ENCODE measurements at places on chromosomes 16 and 17.

DNA sequence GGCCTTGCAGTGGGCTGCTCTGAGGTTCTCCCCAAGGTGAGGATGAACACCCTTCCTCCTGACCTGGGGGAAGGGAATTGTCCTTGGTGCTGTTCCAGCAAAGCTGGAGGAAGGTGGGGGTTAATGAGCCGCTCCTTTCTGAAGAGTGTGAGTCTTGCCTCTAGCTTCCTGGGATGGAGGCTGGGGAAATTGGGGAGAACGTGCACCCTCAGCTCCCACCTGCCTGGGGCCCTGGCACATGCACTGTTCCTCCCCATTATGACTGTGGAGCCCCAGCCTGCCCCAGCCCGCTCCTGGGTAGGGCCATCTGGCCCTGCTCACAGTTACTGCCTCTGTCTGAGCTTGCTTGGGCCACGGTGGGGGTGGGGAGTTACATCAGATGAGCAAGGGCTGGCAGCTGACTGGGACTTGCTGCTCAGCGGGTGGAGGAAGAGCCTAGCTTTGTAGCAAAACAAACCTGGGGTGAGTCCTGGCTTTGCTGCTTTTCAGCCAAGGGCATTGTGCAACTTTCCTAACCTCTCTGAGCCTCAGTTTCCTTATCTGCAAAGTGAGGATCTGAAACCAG, 11.1 kb downstream of the TNS4 start:
- no peak for DNase-seq

DNA sequence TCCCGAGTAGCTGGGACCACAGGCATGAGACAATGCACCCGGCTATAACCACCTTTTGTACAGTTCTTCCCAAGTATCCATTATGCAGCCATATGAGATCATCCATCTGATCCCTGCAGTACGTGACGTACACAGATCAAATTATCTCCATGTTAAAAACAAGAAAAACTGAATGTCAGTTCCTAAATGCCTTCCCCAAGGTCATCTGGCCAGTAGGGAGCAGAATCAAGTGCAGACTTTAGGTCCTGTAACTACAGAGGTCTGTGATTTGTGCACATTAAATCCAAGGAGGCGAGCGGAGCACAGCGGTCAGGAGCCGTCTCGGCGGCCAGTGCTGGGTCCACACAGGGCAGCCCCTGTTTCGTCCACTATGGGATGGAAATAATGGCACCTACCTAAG, 23.7 kb downstream of the ZCCHC14 start:
- DNase-seq: no peak

DNA sequence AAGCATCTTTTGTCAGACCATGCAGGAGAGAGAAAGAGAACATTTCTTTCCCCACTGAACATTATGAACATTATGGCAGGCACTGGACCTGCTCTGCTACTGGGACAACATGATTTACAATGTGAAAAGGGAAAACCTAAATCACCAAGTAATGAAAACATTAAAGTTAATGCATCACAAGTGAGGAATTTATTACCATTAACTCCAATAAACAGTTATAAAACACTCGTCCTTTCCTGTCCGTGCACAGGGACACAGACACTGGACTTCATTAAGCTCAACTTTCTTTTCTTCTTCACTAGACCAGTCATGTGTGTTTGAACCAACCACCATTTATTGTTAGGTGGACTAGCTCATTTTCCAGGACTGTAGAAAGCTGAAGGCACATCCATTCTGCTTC, 95.4 kb downstream of the SNX11 start:
- no peak for DNase-seq

DNA sequence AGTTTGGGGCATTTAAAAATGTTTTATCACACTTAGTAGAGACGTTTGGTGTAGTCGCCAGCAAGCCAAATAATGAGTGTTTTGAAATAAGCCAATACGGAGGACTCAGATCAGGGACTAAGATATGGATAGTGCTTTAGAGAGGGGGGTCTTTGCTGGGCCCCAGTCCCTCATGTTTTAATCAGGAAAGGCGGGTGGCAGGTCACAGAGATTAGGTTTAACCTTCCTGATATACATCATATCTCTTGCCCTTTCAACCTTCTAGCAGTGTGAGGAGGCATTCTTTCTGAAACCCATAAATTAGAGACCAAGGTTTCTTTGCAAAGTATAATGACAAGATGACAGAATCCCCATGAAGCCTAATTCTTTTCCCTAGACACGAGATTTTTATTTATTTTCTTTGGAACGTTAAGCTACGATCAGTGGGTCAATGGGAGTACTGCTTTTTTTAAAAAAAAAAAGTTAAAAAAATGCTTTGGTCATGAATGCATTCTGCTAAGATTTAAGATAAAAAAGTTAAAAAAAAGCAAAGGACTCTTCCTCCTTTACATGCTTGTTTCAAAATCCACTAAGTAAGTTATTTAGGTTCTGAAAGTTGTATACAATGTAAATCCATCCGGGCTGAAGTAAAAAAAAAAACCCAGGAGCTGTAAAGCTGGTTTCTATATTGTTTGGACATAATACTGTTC, 572.1 kb upstream of the SALL1 start:
- DNase-seq: no peak

DNA sequence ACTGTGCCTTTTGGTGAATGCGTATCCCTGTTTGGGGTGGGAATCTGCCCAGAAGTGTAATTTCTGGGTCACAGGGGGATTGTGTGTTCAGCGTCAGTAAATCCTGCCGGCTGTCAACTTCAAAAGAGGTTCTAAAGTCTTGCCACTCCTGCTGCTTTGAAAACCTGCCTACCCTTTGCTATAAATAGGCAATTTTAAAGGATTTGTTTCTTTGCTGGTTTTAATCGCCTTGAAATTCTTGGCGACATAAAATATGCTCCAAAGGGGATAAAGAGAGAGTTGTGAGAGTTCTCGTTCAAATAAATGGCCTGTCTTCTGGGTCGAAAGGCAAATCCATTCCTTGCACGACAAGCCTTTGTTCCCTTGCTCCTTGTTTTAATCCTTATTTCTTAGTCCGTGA, 143.4 kb downstream of the IRF8 start:
- DNase-seq: no peak

DNA sequence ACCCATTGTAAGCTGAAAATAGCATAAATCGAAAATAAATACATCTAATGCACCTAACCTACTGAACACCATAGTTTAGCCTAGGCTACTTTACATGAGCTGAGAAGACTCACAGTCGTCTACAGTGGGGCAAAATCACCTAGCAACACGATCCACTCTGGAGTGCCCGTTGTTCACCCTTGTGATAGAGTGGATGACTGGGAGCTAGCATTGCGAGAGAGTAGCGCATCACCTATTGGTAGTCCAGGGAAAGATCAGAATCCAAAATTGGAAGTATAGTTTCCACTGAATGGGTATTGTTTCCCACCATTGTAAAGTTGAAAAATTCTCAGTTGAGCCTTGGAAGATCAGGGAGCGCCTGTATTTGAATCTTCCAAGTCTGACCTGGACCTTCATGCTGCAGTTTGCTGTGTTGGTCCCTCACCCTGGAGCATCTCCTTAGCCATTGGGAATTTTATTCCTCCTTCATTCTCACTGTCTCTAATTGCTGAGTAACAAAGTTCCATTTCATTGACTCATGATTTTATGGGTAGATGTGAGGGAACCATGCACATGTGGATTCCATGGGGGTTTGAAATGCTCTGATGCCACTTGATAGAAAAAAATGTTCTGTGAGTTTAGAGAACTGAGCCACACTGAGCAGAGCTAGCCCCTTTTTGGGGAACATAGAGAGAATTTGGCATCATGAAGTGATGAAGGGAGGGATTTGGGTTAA, 19.6 kb downstream of the AKAP1 start:
- no peak for DNase-seq

- DNase-seq: no peak
These were observed 709 bp downstream of the STAT5A start for GRCh38 chr17:42288803-42289610.

GRCh38 chr17:80948976-80949450, 42.6 kb upstream of the CHMP6 start:
- no peak for DNase-seq

DNA sequence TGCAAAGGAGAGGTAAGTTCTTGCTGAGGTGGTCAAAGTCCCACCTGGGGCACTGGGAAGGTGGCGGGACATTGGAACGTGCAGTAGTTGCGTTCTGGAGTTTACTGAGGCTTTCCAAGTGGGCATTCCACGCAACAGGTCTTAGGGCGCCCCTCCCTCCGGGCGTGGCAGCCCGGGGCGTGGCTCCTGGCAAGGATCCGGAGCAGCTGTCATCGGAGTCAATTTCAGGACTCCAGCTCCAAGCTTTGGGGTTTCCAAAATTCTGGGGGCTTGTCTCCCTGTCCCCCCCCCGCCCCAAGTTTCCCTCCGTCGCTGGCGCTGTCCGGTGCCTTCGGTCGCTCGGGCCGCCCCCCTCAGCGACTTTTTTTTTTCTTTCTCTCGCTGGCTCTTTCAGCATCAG, 43.1 kb upstream of the AMZ2 start:
- DNase-seq: no peak

GRCh38 chr17:17959520-17960361, 12.5 kb downstream of the TOM1L2 start:
- no peak for DNase-seq

DNA sequence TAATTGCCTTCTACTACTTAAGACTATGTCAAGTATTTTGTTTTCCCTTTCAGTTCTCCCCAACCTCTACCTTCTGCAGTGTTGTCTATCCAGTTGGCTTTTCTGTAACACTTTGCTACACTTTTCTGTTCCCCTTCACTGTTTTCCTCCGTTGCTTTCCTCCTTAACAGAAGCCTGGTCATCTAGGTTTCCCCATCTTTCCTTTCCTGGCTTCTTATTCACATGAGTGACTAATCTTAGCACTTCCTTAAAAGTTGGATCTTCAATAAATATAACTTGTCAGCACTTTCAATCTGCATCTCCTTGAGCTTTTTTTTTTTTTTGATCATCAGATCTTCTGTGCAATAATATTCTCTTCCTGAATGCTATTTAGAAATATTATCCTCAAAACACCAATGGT, 2.8 kb upstream of the SLFN11 start:
- DNase-seq: no peak

GRCh38 chr17:41939693-41940090, 9.3 kb downstream of the ODAD4 start:
- DNase-seq: no peak

DNA sequence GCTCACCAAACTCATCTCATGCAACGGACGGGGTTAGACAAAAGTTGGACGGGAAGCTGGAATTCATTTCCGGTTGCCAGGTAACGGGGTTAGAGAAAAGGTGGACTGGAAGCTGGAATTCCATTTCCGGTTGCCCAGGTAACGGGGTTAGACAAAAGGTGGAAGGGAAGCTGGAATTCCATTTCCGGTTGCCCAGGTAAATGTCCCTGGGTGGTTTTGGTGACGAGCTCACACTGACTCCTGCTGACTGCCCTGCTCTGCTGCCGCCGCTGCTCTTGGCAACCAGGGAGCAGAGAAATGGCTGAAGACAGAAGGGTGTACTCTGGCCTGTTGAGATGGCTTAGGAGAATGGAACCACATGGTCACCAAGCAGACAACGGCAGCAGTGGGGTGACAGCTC, 170.3 kb upstream of the RPH3AL start:
- no peak for DNase-seq

DNA sequence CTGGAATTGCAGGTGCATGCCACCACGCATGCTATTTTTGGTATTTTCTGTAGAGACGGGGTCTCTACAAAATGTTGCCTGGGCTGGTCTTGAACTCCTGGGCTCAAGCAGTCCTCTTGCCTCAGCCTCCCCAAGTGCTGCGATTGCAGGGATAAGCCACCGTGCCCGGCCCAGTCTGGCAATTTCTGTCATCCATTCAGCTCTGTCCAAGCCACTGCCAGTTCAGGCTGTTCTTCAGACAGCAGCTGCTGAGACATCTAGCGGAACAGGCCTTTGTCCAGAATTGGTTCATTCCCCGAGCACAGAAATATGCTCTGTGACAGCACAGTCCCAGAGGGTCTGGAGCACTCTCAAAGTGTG, 5.4 kb downstream of the SLC47A1 start:
- no peak for DNase-seq

DNA sequence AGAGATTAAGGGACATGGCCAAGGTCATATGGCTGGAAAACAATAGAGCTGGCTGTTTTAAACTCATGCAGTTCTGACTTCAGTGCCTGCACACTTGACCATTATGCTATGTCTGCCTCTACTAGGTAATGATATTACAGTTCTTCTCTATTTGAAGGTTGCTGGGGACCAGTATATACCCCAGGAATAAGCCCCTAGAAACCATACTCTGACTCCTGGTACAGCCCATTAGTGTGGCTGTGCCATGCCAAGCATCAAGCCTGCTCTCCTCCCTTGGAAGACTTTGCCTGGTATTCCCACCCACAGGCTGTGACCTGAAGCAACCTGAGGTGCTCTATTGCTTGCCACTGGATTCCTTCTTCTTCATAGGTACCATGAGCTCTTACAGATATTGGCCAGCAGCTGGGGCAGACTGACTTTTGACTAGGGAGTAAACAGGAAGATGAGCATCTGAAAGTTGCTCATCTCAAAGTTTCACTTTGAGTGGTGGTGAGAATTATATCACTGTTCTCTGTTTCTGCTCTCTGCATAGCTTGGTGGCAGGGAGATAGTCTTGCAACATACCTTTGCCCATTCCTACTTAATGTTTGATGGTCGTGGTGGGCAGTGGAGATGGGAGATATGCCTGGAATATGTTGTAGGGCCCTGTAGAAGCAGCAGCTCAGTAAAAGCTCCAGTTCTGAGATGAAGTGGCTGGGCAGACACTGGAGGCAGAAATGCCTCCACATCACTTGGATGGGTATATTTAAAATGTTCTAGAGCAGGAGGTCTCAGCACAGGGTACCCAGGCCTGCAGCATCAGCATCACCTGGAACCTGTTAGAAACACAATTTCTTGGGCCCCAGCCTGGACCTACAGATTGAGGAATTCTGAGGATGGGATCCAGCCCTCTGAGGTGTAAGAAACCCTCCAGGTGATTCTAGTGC, 274.7 kb downstream of the HS3ST4 start:
- DNase-seq: no peak

- peak; percentile 34 for DNase-seq
These were observed 27.9 kb upstream of the C16orf95 start for GRCh38 chr16:87344931-87345631.

DNA sequence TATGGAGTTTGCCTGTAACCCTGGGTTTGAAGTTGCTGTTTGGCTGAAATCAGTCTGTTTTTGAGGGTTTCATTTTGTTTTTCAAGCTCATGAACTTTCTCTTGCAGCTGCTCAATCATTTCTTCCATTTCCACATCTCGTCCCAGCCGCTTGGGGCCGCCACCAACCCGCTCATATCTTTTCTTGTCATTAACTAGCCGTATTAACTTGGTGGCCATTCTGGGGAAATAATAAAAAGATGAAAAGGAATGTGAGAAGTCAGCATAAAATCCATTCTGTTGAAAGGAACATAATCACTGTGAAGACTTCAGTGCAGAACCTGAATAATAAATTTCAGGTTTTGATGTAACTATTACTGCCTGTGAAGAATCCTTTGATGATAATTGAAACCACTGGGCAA, 11.5 kb downstream of the RPGRIP1L start:
- no peak for DNase-seq

- DNase-seq: no peak
These were observed 25.9 kb downstream of the AP2B1 start for GRCh38 chr17:35612924-35613521.

GRCh38 chr17:39170109-39170508, 4.1 kb upstream of the ARL5C start:
- DNase-seq: no peak

Data from stimulated activated CD8-positive, alpha-beta memory T cell treated with anti-CD3 and anti-CD28 coated beads, Interleukin-2, amount 100 ng/mL, for 1 hour (primary cell).